ENCODE measurements at places on chromosomes 6 and 20. TPM values are rescaled to one million over a fixed set of nuclear protein-coding genes. Genes with fewer than 3 reads are reported as not detected.

The BPIFA1 gene
- not detected for total RNA-seq

The PXMP4 gene
- 1.2 TPM for total RNA-seq

The FAM110A gene
- total RNA-seq, result 1.2 TPM

The NKAIN2 gene
- total RNA-seq, result not detected

The TRIM40 gene
- total RNA-seq, result not detected

The ZKSCAN4 gene
- 3.9 TPM for total RNA-seq

The RBM24 gene
- 22.7 TPM for total RNA-seq

The LYRM4 gene
- total RNA-seq, result 29.9 TPM

The HLA-DMB gene
- total RNA-seq, result 0.11 TPM

The CD93 gene
- total RNA-seq, result 0.02 TPM

The PARD6B gene
- 13.1 TPM for total RNA-seq

The CHRNA4 gene
- total RNA-seq, result 0.82 TPM

The SLC22A2 gene
- not detected for total RNA-seq

The CRISP2 gene
- total RNA-seq, result not detected

- DNase-seq, result no peak
- H3K27ac ChIP-seq, result no peak overlapping the region
- no peaks in the 10 kb centered on the region for H3K4me1 ChIP-seq
Observed at GRCh38 chr6:31096215-31096614, 16.2 kb downstream of the C6orf15 start.

DNA sequence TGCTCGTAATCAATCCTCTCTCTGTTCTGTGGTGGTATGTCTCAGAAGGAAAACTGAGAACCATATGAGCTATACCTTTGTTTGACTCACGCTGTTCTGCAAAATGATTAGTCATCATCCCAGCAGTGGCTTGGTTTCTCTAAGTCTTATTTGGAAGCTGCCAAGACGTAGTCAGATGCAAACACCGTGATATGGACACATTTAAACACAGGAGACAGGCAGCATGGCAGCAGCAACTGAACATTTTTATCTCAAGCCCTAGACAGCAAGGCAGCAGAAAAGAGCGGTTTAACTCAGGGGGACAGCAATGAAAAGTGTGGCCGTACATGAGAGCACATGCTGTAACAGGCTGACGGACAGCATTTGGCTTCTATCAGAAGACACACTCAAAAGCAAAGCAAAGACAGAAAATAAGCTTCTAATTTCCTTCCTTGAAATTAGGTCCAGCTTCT is 1295.1 kb downstream of the EPHA7 start:
- H3K4me3 ChIP-seq, result peak overlapping the region; percentile 17
- DNase-seq, result peak; percentile 47
- no peak overlapping the region for H3K27ac ChIP-seq
- H3K4me1 ChIP-seq, result no peaks in the 10 kb centered on the region
- H3K36me3 ChIP-seq, result no peaks in the 10 kb centered on the region

GRCh38 chr20:9300534-9300933 is 213.9 kb upstream of the LAMP5 start:
- no peak for DNase-seq
- peaks cover 9% of the 10 kb centered on the region for H3K4me1 ChIP-seq
- H3K27me3 ChIP-seq, result no peaks in the 10 kb centered on the region
- H3K4me3 ChIP-seq, result no peak overlapping the region
- no peaks in the 10 kb centered on the region for H3K36me3 ChIP-seq

DNA sequence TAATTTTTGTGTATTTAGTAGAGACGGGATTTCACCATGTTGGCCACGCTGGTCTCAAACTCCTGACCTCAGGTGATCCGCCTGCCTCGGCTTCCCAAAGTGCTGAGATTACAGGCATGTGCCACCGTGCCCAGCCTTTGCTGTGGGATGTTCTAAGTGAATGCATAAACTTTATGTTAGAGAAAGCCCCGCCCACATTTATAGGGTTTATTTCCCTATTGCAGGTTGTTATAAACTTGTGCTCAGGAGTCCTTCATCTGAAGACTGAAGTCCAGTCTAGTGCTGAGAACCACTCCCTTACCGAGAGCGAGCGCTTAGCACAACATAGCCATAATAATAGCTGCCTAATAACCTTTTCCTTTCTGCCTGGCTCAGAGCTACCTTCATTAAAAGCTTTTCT is 75.4 kb upstream of the ZNF217 start:
- no peak overlapping the region for H3K27ac ChIP-seq
- no peaks in the 10 kb centered on the region for H3K36me3 ChIP-seq
- H3K4me3 ChIP-seq, result no peak overlapping the region
- H3K4me1 ChIP-seq, result peaks cover 4% of the 10 kb centered on the region
- no peaks in the 10 kb centered on the region for H3K27me3 ChIP-seq

DNA sequence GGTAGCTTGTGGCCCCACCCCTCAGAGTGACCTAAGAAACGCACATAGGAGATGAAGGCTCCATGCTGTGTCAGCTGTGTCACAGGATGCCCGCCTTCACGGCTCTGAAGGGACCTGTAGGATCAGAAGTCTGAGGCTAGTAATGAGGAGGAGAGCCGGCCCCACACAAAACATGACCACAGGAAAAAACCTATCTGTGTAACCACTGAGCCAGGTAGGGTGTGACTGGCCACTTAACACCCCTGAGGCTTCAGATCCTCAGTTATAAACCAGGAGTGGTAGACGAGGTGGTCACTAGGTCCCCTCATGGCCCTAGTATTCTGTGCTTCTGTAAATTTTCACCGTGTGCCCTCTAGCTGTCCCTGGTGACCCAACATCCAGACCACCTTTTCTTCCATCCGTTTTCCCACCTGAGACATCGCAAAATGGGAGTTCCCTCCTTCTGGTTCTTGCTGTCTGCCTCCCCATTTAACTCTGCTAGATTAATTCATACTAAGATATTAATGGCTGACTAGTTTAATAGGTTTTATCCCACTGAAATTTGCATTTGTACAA is 52.8 kb downstream of the TBC1D7 start:
- no peaks in the 10 kb centered on the region for H3K36me3 ChIP-seq
- no peaks in the 10 kb centered on the region for H3K4me1 ChIP-seq
- H3K27ac ChIP-seq, result no peak overlapping the region
- DNase-seq, result no peak
- no peak overlapping the region for H3K4me3 ChIP-seq

DNA sequence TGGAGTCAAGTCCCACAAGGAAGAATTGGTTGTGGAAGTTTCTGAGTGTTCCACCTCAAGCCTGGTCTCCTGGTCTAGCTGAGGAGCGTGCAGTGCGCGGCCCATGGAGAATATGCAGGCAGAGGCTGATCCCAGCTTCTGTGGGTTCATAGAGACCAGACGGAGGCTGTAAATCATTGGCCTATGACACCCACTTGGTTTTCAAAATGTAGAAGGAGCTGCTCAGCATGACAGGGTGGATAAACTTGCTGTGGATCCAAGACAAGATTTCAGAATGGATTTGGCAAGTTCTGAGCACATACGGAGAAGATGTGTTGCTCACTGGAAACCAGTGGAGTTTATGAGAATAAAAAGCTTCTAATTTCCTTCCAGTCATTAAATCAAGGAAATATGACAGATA is 744 bp downstream of the KIF25 start:
- no peak overlapping the region for H3K27ac ChIP-seq
- H3K4me3 ChIP-seq, result no peak overlapping the region
- peaks cover 4% of the 10 kb centered on the region for H3K4me1 ChIP-seq
- peaks cover 12% of the 10 kb centered on the region for H3K27me3 ChIP-seq
- H3K36me3 ChIP-seq, result no peaks in the 10 kb centered on the region
- DNase-seq, result no peak

DNA sequence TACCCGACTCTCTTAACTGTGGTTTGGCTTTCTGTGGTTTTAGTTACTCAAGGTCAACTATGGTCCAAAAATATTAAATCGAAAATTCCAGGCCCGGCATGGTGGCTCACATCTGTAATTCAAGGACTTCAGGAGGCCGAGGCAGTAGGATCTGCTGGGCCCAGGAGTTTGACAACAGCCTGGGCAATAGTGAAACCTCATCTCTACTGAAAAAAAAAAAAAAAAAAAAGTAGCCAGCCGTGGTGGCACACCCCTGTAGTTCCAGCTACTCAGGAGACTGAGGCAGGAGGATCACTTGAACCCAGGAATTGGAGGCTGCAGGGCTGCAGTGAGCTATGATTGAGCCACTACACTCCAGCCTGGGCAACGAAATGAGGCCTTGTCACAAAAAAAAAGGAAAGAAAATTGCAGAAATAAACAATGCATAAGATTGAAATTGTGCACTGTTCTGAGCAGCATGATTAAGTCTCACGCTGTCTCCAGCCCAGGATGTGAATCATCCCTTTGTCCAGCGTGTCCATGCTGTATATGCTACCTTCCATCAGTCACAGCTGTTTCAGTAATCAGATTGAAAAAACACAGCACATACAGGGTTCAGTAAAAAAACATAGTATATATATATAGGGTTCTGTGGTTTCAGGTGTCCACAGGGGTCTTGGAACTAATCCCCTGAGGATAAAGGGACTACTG is 40.7 kb downstream of the RGS17 start:
- peak overlapping the region; percentile 7 for H3K4me3 ChIP-seq
- peak; percentile 86 for DNase-seq
- H3K27me3 ChIP-seq, result no peaks in the 10 kb centered on the region
- H3K4me1 ChIP-seq, result peaks cover 29% of the 10 kb centered on the region

DNA sequence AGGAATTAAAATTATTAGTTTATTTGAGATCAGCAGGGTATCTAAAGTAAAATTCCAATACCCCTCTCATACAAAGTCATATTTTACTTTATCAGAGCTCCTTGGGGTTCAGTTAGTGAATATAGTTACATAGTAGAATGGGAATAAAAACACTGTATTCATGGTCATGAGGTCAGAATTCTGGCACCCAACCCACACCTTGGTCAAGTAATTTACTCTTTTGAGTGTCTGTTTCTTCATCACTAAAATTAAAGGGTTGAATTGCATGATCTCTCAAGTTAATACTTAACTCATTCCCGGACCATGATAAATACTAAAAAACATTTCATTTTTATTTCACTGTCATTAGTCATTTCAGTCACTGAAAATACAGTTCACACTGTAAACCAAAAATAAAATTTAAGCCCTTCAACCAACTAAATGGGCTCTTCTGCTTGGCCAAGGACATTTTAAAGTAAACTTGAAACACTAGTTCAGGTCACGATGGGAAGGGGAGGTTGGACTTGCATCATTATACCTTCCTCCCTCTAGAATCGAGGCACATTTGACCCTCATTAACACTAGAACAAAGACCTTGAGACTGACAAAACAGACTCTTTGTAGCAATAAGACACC is 21.1 kb upstream of the HLA-DRB1 start:
- no peaks in the 10 kb centered on the region for H3K36me3 ChIP-seq
- H3K27ac ChIP-seq, result no peak overlapping the region

DNA sequence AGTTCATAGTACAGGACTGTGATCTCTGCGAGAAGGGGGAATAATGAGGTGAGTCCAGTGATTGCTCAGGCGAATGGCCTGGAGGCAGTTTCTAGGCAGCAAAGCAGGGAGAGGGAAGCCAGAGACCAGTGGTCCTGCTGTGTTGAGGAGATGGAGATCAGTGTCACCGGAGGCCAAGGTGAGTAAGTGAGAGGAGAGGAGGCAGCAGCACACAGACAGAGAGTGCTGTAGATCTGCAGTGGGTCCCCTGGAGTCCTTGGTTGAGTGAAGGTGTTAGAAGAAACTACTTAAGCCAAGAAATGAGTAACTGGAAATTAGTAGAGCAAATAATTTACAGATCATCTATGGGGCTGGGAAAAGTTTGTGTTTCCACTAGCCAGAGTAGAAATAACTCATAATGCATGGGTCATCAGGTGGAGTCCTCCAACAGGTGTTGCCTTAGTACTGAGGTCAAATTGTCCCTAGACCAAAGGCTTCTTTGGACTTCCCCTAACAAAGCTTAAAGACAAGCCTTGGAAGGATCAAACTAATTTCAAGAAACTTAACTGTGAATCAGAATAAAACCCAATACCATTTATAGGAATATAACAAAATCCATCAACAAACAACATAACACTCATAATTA is 13.6 kb downstream of the HEBP2 start:
- H3K27ac ChIP-seq, result no peak overlapping the region
- H3K36me3 ChIP-seq, result peaks cover 13% of the 10 kb centered on the region
- H3K27me3 ChIP-seq, result no peaks in the 10 kb centered on the region
- H3K4me1 ChIP-seq, result no peaks in the 10 kb centered on the region
- DNase-seq, result no peak
- H3K4me3 ChIP-seq, result no peak overlapping the region

DNA sequence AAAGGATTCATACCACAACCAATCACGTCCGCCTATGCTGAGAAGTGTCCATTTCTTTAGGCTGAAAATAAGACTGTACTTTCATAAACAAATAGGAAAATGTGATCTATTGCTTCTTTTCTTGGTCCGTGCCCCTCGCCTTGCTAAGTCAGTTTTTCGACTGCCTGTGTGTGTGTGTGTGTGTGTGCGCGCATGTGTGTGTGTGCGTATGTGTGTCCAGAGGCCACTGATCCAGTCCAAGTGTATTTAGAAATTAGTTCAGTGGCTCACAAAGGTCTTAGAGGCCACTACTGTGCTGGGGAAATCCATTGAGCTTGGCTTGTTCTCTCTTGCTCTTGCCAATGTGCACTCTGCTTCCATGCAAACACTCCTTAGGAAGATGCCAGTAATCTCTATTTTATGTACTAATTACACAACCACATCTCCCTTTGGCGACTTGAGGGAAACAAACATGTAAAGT is 50.5 kb downstream of the SLC22A23 start:
- H3K36me3 ChIP-seq, result no peaks in the 10 kb centered on the region
- no peak overlapping the region for H3K27ac ChIP-seq
- no peaks in the 10 kb centered on the region for H3K27me3 ChIP-seq
- no peak overlapping the region for H3K4me3 ChIP-seq
- DNase-seq, result no peak
- peaks cover 7% of the 10 kb centered on the region for H3K4me1 ChIP-seq

DNA sequence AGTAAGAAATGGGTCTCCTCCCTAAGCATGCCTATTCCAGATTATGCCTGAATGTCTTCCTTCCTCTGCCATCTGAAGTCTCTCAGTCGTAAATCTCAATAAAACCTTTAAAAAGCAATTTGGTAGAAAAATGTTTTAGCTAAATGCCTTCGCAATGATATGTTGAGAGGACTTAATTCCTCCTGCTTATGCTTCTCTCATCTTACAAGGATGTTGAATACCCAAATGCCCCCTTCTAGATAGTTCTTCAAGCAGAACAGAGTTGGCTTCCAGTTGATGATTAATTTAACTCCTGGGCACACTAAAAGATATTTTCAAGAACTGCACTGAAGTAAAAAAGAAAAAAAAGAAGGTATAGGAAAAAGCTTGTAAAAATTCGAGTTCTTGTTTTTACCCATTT is 275.0 kb upstream of the SPTLC3 start:
- no peak for DNase-seq
- H3K27ac ChIP-seq, result no peak overlapping the region
- H3K36me3 ChIP-seq, result no peaks in the 10 kb centered on the region
- no peak overlapping the region for H3K4me3 ChIP-seq
- no peaks in the 10 kb centered on the region for H3K27me3 ChIP-seq
- no peaks in the 10 kb centered on the region for H3K4me1 ChIP-seq

GRCh38 chr20:2524709-2525506 is 11.5 kb upstream of the TMC2 start:
- DNase-seq, result peak; percentile 36
- H3K4me1 ChIP-seq, result peaks cover 7% of the 10 kb centered on the region
- H3K4me3 ChIP-seq, result peak overlapping the region; percentile 75
- peaks cover 3% of the 10 kb centered on the region for H3K27me3 ChIP-seq

DNA sequence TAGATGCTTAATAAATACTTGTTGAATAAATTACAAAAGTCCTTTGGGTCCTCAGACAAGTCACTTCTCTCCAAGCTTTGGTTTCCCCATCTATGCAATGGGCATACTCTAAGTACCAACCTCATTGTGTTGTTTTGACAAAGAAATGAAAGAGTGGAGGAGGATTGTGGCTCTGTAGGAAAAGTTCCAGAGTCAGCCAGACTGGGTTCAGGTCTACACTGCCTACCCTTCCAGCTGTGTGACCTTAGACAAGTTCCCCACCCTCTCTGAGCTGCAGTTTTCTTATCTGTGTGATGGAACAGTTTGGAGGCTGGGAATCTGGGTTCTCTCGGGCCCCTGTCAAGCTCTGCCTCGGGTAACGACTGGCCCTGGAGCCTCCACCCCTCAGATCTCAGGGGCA is 53.9 kb downstream of the SNAI1 start:
- DNase-seq, result no peak
- no peaks in the 10 kb centered on the region for H3K27me3 ChIP-seq
- no peaks in the 10 kb centered on the region for H3K36me3 ChIP-seq
- no peak overlapping the region for H3K4me3 ChIP-seq
